ENCODE measurements at places on chromosomes 4 and X. TPM values are rescaled to one million over a fixed set of nuclear protein-coding genes. Genes with fewer than 3 reads are reported as not detected.

GUCY2F gene
- total RNA-seq, result not detected

ANXA10 gene
- total RNA-seq, result not detected

RXFP1 gene
- total RNA-seq, result 3.5 TPM

TLR2 gene
- 75.1 TPM for total RNA-seq

CTAG1A gene
- not detected for total RNA-seq

- DNase-seq, result no peak
These were observed at the start of gene GPR82 for GRCh38 chrX:41723826-41724225. Gene GPR82, plus strand, starts transcription at chrX:41724181. Its CDS starts 2,846 bp downstream, at chrX:41727027.

GRCh38 chr4:102868153-102868780 is 525 bp upstream of the CISD2 start:
- peak; percentile 38 for DNase-seq

GRCh38 chrX:9955506-9955905 is 11.7 kb upstream of the CLDN34 start:
- DNase-seq, result no peak

DNA sequence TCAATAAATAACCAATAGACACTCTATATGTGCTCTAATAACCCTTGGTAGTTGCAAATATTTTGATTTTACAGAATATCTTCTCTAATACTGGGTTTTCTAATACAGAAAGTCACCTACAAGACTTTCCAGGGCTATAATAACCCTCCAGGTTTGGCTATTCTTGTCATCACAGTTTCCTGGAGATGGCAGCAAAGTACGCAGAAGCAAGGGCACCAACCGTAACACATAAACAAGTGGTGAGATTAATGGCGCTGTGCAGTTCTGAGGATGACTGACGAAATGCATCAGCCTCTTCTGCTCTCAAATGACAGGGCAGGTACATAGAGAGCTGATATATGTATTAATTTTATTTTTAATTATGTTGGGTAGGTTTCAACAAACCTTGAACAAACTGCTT is 122.4 kb downstream of the C4orf33 start:
- no peak for DNase-seq

DNA sequence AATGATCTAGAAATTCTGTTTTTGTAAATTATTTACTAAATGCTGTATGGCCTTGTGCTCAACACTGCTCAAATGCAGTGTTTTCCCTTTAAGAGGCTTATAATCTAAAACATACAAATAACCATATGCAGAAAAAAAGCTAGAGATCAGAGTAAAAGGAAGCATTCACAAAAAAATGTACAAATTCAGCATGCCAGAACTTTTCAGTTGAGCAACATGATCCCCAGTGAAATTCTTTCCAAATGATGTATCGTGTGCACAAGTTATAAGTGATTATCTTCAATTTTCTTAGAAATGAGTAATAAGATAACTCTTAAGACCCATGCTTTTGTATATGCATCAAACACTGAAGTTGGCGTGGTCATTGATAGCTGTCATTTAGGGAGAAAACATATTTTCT is 5.0 kb downstream of the GPC3 start:
- no peak for DNase-seq

GRCh38 chr4:55086578-55086977 is 38.8 kb downstream of the KDR start:
- no peak for DNase-seq

GRCh38 chr4:27187786-27188185 is 327.1 kb downstream of the STIM2 start:
- no peak for DNase-seq

- no peak for DNase-seq
These were observed 164.6 kb downstream of the PRKX start for GRCh38 chrX:3548765-3549391.

- no peak for DNase-seq
These were observed 22.1 kb upstream of the SCOC start for GRCh38 chr4:140351093-140352075.

DNA sequence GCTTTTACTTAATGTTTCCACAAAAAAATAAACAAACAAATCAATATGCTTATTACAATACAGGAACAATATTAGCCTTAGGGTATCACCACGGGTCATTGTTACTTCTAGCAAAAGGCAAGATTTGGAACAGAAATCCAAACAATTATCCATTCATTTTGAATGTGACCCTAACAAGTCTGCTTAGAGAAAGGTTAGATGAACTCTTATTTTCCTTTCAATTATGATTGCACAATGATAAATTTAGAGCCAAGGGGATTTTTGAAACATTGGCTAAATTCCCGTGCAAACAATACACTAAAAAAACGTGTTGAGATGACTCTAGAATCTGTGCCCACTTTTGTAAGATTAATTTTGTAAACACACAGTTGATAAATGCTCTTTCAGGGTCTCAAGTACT is 474.7 kb downstream of the PCDH7 start:
- no peak for DNase-seq

GRCh38 chrX:134733591-134733990 is 75.3 kb upstream of the PLAC1 start:
- no peak for DNase-seq
